ENCODE measurements at places on chromosomes 16 and 17.

GRCh38 chr17:27550291-27550930 lies 80.6 kb upstream of the LGALS9 start:
- DNase-seq = no peak

DNA sequence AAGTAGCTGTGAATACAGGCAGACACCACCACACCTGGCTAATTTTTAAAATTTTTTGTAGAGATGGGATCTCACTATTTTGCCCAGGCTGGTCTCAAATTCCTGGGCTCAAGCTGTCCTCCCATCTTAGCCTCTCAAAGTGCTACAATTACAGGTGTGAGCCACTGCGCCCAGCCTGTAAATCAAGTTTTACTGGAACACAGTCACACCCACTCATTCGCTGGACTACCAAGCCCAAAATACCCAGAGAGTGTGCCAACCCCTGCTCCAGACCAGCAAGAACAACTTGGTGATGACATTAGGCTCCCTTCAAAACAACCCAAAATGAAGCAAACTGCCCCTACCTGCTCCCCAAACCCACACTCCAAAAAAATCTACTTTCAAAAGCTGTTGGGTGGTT lies 36.0 kb downstream of the TVP23A start:
- no peak for DNase-seq

- DNase-seq = peak; percentile 74
Observed at GRCh38 chr17:44086364-44087311, 16.1 kb downstream of the G6PC3 start.

DNA sequence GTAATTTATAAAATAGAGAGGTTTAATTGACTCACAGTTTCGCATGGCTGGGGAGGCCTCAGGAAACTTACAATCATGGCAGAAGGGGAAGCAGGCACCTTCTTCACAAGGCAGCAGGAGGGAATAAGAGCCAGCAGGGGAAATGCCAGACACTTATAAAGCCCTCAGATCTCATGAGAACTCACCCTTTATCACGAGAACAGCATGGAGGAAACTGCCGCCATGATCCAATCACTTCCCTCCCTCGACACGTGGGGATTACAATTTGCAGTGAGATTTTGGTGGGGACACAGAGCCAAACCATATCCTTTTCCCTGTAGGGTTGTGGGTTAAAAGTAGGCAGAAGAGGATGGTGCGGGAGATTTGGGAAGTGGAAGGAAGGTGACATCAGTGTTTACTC lies 101.4 kb downstream of the BMERB1 start:
- no peak for DNase-seq

- DNase-seq = no peak
Observed at GRCh38 chr16:56684926-56685590, 2.8 kb downstream of the MT1X start.

- DNase-seq = no peak
Observed at GRCh38 chr17:64106918-64107317, 23.0 kb downstream of the ERN1 start.

- no peak for DNase-seq
Observed at GRCh38 chr17:74159226-74159840, 44.1 kb upstream of the RPL38 start.

- DNase-seq = no peak
Observed at GRCh38 chr17:66946251-66946650, 18.3 kb upstream of the CACNG4 start.

GRCh38 chr17:47212458-47212857 lies 3.3 kb downstream of the MYL4 start:
- DNase-seq = no peak

GRCh38 chr17:75124041-75124818 lies 7.3 kb downstream of the NT5C start:
- no peak for DNase-seq

- DNase-seq = no peak
Observed at GRCh38 chr16:55367301-55367811, 43.4 kb downstream of the IRX6 start.

- no peak for DNase-seq
Observed at GRCh38 chr17:14305785-14306496, 5.1 kb downstream of the HS3ST3B1 start.

- no peak for DNase-seq
Observed at GRCh38 chr17:68613739-68614298, 12.7 kb upstream of the FAM20A start.

DNA sequence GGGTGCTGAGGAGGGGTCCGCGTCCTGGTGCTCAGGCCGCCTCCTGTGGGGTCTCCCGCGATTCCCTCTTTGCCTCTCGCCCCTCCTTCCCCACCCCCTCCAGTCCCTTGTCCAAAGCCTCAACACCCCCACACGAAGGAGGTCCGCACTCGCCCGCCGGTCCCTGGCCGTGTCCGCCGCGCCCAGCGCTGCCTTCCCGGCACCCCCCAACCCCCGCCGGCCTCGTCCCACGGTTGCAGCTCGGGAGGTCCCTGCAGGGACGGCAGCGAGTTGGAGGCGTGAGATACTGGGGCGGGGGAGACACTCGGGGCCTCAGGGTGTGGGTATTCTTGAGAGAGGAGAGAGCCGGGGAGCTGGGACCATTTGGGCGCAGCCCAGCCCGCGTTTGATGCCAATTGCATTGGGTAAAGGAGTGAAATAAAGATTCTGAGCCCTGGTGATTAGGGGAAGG lies 468 bp downstream of the FLYWCH2 start:
- DNase-seq = no peak

GRCh38 chr16:64864232-64864809 lies 257.5 kb downstream of the CDH11 start:
- DNase-seq = peak; percentile 70

DNA sequence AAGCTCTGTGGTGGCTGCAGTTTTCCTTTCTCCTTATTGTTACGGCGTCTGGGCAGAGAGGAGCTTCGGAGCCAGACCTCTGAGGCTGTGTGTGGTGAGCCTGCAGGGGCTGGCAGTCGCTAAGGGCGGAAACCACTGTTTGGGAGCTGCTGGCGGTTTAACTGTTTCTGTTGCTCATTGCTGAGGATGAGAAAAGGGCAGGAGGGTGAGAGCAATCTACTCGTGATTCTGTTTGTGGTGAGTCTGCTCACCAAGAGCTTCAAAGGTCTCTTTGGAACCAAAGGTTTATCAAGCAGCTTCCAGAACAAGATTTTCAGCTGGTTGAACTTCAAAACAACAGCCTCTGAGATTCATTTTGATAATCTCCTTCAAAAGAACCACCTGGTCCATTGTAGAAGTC lies 143.9 kb downstream of the ANKFN1 start:
- DNase-seq = no peak

GRCh38 chr16:9823510-9823909 lies 358.7 kb downstream of the GRIN2A start:
- no peak for DNase-seq

- DNase-seq = no peak
Observed at GRCh38 chr17:2949469-2950044, 113.8 kb downstream of the OR1D5 start.

DNA sequence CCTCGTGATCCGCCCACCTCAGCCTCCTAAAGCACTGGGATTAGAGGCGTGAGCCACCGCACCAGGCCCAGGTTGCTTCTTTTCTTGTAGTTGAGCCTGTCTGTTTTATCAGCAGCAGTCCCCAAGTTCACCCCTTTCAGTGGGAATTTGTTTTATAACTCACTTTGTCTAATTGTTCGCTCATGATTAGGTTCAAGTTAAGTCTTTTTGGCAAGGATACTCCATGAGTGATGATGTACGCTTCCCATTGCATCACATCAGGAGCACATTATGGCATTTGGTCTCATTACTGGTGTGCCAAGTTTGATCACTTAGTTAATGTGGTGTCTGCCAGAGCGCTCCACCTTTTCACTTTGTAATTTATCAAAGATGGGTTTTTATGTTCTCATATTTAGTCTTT lies 14.4 kb upstream of the GJD3 start:
- no peak for DNase-seq

- no peak for DNase-seq
Observed at GRCh38 chr17:73696251-73696650, 52.0 kb upstream of the SDK2 start.

GRCh38 chr16:54177052-54177861 lies 109.3 kb downstream of the IRX3 start:
- DNase-seq = no peak

DNA sequence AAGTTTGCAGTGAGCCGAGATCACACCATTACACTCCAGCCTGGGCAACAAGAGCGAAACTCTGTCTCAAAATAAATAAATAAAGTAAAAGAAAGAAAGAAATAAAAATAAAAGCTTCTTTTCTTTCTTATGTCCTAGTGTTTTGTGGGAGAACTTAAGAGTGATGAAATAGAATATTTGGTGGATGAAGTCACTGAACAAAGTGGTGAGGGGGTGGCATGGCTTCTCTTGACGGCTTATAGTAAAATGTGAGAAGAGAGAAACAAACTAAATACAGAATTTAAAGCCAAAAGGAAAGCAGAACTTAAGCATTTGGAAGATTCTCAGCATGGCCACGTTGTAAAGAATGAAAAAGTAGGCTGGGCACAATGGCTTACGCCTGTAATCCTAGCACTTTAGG lies 15.3 kb downstream of the SGF29 start:
- no peak for DNase-seq

DNA sequence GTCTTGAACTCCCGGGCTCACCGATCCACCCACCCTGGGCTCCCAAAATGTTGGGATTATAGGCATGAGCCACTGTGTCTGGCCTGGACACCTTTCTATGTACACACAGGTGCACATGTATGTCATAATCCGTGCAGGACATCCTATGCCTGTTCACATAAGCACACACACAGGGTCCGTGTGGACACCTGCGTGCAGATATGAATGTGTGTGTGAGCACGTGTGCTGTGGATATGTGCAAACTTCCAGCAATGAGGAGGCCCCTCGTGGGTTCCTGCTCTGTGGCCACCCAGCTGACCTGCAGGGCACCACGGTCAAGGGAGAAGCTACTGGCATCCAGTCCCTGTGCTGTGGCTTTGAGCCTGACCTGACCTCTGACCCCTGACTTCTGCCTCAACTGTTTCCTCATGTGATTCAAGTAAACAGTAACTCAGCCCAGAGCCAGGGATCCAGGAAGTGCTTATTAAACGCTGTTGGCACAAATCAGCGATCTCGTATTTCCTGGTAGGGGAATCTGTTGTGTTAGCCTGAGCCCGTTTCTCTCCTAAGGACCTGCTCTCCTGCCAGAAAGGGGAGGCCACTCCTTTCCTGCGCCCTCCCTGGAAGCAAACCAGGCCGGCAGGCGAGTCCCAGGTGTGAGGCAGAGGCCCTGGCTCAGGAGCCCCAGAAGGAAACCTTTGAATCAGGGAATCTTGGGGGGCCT lies 6.5 kb downstream of the CPNE7 start:
- DNase-seq = no peak

DNA sequence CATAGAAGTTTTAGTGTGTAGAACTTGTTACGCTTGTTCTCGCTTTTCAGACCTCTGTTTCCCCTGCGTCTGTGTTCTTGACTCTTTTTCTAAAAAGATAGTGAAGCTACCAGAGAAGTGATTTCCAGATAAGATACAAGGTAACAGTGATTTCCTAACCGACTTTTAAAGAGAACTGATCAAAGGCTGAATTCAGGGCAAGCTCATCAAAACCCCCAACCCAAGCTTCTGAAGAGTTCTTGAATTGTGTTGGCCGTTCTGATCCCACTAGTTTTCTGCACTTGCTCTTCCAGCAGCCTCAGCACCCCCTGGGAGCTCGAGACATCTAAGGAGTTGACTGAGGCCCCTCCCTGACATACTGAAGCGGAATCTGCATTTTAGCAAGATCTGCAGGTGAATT lies 12.7 kb upstream of the NSMCE1 start:
- DNase-seq = no peak

DNA sequence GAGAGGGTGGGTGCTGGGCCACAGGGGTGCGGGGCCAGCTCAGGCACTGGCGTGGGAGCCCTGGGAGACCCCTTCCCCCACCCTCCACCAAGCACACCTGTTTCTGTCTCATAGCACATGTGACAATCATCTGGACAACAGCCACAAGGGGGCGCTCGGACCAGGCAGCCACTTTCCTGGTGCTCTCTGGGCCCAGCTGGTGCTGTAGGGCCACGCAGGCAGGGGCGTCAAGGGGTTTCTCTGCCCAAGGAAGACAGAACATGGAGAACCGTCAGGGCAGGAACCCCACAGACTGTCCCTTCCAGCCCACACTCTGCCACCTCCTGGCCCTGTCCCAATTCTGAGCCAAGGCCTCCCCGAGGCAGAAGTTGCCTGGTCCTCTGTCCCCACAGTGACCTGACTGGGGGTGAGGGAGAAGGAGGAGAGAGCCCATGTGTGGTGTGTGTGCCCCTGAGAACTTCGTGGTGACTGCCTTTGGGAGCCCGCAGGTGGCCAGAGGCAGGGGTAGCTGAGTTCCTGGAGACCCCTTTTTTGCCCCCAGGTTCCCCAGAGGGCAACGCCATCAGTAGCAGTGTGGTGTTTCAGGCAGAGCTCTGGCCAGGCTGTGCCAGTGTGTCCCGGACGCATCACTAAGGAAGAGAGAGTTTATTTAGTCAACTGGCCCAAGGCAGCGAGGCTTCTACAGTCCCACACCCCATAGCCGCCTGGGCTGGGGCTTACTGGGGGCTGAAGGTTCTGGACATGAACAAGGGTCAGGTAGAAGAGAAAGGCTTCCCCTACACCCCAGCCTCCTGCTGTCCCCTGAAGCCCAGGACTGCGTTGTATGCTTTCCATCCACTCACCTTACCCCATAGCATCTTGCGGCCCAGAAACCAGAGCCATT lies 3.1 kb upstream of the SETD6 start:
- DNase-seq = peak; percentile 43

GRCh38 chr16:54213322-54213721 lies 73.3 kb downstream of the IRX3 start:
- no peak for DNase-seq

DNA sequence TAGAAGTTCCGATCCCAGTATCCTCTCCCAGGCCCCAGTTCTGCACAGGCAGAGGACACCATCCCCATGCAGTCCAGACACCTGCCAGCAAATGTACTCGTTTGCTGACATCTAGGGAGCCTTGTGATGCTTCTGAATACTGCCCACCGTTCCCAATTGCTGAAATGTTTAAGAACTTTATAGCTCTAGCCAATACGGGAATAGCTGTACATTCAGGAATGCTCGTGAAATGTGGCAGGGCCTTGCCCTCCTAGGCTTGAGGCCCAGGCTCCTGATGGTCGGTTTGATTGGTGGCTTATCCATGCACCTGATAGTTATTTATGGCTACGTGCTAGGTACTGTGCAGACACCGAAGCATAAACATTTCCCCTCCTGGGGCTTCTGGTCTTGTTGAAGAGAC lies 255.5 kb downstream of the PRKCA start:
- no peak for DNase-seq

DNA sequence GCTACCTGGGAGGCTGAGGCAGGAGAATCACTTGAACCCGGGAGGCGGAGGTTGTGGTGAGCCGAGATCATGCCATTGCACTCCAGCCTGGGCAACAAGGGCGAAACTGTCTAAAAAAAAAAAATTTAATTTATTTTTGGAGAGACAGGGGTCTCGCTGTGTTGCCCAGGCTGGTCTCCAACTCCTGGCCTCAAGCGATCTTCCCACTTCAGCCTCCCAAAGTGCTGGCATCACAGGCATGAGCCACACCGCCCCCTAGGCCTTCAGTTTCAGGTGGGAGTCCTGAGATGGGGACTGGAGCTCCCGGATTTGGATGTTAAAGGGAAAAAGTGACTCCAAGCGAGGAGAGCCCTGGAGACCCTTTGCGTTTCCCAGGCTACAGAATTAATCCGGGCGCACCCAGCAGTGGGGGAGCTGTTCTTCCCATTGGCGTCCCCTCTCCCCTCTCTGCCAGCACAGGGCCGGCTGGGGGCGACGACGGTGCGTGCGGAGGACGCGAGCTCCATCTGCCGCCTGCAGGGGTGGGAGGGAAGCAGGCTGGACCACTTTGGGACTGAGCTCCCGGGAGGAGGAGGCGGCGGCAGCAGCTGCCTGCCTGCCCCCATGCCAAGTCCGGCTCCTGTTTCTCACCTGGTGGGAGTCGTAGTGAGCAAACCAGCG lies 49.3 kb upstream of the USP7 start:
- DNase-seq = no peak

GRCh38 chr17:55133583-55133982 lies 131.2 kb upstream of the HLF start:
- no peak for DNase-seq

All from amniotic stem cell (primary cell).